CD4-positive, alpha-beta T cell treated with Interleukin-15 for 4 hours (primary cell): ENCODE measurements at places on chromosomes 6 and 20.

GRCh38 chr6:83511901-83512681 lies at the start of gene PRSS35:
PRSS35 (plus strand) TSS chr6:83512534; CDS start chr6:83523442, 10,908 bp downstream.
- DNase-seq: no peak

DNA sequence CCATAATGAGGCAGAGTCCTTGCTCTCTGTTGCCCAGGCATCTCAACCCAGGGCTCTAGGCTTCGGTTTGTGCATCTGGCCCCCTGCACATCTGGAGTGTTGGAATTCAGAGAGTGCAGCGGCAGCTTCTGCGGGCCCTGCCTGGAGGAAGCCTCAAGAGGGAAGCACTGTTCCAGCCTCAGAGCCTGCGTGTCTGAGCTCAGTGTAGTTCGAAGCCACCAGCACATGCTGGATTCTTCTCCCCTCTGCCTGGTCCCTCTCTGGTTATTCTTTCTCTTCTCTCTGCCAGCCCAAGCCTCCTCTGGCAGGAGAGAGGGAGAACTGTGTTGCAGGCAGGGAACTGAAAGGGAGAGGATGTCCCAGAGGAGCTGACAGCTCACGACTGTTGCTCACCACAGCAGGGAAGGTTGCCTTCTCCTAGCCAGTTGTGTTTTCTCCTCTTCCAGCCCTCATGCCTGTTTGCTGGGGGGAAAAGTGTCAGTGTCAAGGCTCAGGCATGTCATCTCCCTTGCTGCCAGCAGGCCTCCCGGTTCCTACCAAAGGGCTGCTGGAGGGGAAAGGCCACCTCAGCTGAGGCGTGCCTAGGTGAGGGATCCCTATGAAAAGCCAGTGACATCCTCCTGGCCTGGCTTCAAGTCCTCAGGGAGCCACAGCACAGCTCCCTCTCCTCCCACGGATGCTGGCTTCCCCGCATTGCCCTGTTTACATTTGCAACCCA lies 126.0 kb upstream of the LRFN2 start:
- DNase-seq: no peak

DNA sequence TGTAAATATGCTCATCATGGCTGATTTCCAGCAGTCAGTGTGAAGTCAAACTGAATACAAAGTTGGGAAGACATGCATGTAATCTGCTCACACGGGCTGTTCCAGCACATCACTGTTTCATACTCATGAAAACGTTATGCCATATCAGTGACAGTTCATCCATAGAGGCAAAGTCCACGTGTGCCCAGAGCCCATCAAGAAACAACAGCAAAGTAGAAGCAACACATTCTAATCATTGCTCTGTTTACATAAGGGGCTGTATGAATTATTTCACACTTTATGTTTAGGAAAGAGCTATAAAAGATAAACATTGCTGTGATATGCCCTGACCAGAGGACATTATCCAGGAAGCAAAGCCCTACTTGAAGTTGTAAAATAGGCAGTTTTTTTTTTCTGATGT lies 157.0 kb upstream of the ENPP5 start:
- DNase-seq: no peak

DNA sequence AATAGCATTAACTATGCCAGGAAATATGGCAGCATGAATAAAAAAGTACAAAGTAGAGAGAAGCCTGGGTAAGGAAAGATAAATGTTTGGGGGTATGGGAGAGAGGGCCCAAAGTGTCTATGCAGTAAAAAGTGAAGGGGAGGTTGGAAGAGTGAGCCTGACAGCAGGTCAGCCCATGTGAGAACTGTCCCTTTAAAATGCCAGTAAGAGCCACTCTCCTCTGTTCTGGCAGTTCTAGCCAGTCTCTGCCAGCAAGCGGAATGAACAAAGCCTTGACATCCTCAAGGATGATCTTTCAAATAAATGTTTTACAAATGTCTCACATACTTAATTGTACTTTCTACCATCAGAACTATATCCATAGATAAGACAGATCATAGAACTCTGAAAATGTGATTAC lies 164.5 kb downstream of the DST start:
- DNase-seq: no peak

DNA sequence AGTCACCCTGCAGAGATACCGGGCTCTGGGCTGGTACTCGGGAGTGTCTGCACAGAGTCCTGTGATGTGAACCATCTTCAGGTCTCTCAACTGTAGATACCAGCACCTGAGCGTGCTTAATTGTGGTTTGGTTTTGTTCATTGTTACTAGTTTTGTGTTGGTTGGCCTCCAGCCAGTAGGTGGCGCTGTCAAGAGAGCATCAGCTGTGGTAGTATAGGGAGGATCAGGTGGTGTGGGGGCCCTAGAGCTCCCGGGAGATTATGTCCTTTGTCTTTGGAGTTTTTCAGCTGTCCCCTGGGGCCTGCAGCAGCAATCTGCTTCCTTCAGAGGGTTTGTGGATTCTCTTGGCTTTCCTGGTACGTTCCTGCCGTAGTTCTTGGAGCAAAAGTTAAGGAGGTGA lies 67.9 kb downstream of the CDYL start:
- DNase-seq: no peak

DNA sequence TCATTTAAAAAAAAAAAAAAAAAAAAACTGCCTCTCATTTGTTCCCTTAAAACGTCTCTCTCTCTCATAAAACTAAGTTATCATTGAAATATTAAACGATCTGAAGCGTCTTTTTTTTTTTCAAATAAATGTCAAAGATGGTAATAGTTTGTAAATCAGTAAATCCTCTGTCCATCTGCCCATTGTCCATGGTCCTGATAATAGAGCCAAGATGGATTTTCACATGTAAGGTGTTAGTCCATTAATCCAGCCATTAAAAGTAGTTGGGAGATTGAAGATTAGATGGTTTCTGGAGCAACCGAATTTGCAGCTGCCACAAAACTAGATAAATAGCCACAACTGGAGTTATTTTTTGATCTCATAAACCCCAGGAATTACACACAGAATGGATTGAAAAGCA lies 145.8 kb upstream of the SNX9 start:
- no peak for DNase-seq

DNA sequence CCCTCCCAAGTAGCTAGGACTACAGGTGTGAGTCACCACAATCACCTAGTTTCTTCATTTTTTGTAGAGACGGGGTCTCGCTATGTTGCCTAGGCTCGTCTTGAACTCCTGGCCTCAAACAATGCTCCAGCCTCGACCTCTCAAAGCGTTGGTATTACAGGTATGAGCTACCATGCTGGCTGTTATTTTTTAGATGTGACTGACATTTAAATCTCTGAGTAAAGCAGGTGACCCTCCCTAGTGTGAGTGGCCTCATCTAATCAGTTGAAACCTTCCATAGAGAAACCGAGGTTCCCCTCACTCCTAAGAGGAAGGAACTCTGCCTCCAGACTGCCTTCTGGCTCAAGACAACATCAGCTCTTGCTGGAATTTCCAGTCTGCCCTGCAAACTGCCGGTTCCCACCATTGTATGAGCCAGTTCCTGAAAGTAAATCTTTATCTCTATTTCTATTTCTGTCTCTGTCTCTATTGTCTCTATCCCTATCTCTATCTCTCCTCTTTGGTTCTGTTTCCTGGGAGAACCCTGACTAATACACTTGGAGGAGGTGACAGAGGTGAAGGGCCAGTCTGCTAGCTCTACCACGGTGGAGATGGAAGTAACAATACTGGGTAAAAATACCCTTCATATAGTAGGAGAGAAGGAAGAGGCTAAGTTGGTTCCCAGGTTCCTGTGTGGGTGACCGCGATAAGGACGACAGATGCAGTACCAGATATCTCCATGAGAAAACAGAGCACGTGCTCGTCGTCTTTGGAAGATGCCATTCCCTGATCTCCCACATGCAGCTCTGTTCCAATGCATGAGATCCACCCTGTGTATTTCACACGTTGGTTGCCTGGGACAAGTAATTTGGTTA lies 81.0 kb downstream of the MYB start:
- no peak for DNase-seq

GRCh38 chr20:51418137-51418529 lies 124.4 kb downstream of the NFATC2 start:
- no peak for DNase-seq

GRCh38 chr6:14472986-14473337 lies 355.4 kb downstream of the CD83 start:
- DNase-seq: no peak

DNA sequence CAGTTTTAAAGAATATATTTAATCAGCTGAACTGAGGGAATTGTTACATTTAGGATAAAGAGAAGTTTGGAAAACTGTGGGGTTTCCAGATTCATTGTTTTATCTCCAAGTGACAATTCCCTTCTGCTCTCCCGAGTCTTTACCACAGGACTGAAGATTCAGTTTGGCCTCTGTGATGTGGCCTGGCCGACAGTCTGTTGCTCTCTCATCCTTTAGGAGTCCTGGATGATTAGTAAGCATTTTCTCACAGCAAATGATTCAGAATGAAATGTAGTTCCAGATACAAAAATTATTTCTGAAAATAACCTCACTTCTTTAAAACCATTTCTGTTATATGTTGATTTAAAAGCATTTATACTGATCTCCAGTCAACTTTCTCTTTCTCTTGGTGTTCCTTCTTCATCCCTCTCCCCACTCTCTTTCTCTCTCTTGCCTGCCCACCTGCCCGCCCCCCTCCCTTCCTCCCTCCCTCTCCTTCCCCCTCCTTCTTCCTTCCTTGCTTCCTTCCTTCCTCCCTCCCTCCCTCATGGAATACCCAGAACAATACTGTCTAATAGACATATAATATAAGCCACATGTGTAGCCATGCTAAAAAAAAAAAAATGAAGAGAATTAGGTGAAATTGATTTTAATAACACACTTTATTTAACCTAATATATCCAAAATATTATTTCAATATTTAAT lies 254.9 kb downstream of the PRL start:
- no peak for DNase-seq

GRCh38 chr6:52243282-52243893 lies 912 bp downstream of the IL17F start:
- DNase-seq: no peak

DNA sequence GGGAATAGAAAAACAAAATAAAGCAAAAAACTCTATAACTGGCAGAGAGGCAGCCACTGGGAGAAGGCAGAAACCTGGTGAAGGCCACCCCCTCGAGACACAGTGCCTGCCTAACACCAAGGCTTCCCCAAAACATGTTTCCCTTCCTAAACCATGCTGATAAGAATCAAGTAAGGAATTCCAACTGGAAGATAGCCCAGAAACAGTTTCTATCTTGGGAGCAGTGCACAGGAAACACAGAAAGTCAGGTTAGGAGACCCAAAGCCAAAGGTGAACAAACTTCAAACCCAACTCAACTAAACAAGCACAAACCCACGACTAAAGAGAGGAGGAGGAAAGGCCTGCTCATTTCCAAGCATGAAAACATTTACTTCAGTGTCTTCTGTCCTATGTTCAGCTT lies 433.7 kb upstream of the RGS17 start:
- no peak for DNase-seq

DNA sequence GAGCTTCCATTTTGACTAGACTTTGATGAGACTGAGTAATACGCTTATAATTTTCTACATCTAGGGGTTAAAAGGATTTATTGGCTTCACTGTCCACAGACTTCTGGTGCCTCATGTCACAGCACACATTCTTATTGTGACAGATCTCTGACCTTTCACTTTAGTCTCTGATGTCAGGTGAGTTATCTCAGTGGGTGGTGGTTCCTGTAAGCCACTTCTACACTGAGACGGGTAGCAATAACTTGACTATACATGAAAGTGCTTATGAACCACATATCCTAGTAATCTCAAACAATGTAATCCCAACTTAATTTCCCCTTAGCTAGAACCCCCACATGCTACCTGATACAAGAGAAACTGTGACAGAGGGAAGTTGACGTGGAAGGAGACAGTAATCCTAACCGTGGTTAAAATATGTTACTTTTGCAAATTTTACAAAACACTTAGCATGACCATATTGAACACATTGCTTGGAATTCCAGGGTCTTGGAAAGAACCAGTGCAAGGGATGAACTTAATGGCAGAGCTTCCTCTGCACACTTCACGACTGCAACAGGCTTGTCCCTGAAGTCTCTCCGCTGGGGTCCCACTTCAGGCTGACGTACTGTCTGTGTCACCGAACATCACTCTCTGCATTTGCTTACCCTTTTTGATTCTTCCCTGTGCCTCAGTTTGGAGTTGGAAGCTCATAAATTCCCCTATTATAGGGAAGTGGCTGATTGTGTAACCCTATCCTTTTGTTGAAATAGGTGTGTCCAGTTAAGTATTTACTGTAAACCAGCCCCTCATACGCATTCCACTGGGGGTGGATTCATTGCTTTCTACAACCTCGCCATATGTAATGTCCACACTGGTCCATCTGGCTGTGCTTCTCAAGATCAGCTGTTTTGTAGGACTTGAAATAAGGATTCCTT lies 6.4 kb upstream of the TRIM40 start:
- DNase-seq: no peak

DNA sequence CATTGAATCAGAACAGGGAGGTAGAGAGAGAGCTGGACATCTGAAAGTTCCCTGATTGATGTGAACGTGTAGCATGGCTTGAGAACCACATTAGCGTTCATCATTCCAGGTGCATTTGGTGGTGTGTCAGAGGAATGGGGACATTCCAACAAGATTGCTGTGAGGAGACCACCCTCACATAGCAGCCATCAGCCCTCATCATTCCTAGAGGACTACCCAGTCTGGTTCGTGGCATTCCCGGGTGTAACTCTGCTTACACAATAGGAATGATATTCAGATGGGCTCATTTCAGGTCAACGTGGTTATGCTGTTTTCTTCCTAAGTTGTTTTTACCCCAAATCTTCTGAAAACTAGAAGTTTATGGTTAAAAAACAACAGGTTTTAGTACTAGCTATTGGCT lies 62.2 kb upstream of the KLHL31 start:
- DNase-seq: no peak

DNA sequence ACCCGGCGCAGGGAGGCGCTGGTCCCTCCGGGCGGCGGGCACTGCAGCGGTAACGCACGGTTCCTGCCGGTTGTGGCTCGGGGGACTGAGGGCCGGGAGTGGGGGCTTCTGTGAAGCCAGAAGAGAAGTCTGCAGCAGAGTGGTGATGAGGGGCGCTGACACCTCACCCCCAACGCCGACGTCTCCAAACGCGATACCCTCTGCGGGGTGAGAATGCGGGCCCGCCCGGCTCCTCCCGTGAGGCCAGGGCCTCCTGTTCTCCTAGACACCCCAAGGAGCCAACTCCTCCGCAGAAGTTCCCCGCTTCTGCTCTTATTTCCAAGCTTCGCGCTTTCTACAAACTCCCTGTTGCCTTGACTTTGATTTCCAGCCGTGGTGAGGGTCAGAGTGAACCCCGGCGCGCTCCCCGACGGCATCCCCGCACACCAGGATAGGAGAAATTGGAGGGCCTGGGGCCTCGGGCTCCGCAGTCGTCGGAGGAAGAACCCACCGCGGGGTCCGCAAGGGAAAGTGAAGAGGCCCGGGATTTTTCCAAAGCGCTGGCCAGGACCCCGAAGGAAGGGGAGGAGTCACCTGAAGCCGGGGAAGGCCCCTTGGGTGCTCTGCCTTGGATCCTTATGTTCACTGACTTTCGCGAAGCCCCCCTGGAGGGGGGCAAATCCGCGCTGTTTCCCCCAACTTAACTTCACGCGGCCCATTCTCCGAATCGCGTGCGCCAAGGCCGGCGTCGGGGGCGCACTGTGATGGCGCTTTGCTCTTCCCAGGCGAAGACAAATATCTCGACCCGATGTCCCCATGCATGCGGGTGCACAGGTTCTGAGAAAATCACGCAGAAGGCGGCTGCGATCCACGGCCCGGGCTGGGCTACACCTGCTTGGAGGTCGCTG lies 3.1 kb upstream of the INSM1 start:
- no peak for DNase-seq

- DNase-seq: no peak
These were observed 1.9 kb upstream of the TREML1 start for GRCh38 chr6:41156001-41156400.
